ENCODE measurements at places on chromosomes 11 and 22. TPM values are rescaled to one million over a fixed set of nuclear protein-coding genes. Genes with fewer than 3 reads are reported as not detected.

GRCh38 chr11:67492801-67493547 is 10.1 kb downstream of the AIP start:
- no peaks in the 10 kb centered on the region for H3K4me1 ChIP-seq
- H3K4me3 ChIP-seq = no peak overlapping the region
- H3K36me3 ChIP-seq = no peaks in the 10 kb centered on the region
- no peaks in the 10 kb centered on the region for H3K27me3 ChIP-seq
- H3K27ac ChIP-seq = no peak overlapping the region
- DNase-seq = no peak

DNA sequence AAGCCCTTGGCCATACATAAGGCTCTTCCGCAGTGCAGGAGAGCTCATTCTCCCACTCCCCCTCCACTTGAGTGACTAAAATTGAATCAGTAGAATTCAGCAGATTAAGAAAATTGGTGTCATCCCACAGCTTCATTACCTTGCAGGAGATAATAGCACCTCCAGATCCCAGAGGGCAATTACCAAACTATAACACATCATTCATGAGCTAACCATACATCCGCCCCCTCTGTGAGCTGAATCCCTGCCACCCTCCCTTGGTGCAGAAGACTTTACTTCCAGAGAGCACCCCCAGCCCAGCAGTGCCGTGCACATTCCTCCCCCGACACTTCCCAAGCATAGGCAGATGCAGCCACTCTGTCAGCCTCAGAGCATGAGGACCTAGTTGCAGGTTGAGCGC is 496.5 kb upstream of the B3GAT1 start:
- no peaks in the 10 kb centered on the region for H3K36me3 ChIP-seq
- H3K27me3 ChIP-seq = peaks cover 4% of the 10 kb centered on the region
- no peak overlapping the region for H3K4me3 ChIP-seq
- H3K4me1 ChIP-seq = no peaks in the 10 kb centered on the region
- H3K27ac ChIP-seq = no peak overlapping the region
- DNase-seq = no peak

- H3K27ac ChIP-seq = peak overlapping the region; percentile 71
- DNase-seq = no peak
- no peaks in the 10 kb centered on the region for H3K4me1 ChIP-seq
- H3K4me3 ChIP-seq = peak overlapping the region; percentile 60
- H3K27me3 ChIP-seq = no peaks in the 10 kb centered on the region
Measured at GRCh38 chr11:2698386-2699184, 1.2 kb downstream of the KCNQ1OT1 start.

DNA sequence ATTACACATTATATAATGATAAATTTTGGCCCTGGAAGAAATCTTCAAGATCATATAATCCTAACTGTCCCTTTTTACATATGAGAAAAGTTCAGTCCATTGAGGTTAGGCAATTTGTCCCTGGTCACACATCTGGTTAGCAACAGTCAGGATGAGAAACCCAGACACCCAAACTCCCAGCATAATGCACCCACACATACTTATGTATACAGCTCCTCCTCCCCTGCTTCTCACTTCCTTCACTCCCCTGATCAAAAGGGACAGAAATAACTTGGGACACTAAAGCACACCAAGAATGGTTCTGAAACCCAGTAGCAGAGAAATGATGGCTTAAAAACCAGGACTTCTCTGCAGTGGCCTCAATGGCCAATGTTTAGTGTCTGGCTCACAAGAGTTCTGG is 11.1 kb downstream of the NUMA1 start:
- DNase-seq = no peak
- H3K4me1 ChIP-seq = peaks cover 32% of the 10 kb centered on the region
- no peak overlapping the region for H3K4me3 ChIP-seq
- H3K27ac ChIP-seq = peak overlapping the region; percentile 69
- no peaks in the 10 kb centered on the region for H3K36me3 ChIP-seq
- H3K27me3 ChIP-seq = no peaks in the 10 kb centered on the region

- peak overlapping the region; percentile 84 for H3K27ac ChIP-seq
- no peaks in the 10 kb centered on the region for H3K4me1 ChIP-seq
- H3K36me3 ChIP-seq = no peaks in the 10 kb centered on the region
- peak; percentile 87 for DNase-seq
- H3K27me3 ChIP-seq = no peaks in the 10 kb centered on the region
Measured at GRCh38 chr11:111982019-111982464, 43.2 kb upstream of the DLAT start.

DNA sequence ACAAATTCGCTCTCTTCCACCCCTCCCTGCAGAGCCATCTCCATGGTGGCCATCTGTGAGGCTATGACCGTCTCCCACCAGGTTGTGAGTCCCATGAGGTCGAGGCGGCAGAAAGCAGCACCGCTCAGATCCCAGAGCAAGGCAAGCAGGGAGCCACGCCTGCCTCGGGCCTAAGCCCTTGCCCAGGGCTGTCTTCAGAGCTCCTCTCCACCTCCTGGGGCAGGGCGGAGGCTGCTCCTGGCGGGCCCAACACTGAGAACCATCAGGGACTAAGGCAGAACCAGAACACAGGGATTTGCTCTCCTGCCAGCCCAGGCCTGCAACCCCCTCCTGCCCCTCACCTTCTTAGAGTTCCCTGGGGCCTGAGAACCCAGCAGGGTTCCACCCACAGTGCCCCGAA is 80.9 kb upstream of the WNT11 start:
- no peaks in the 10 kb centered on the region for H3K36me3 ChIP-seq
- no peak for DNase-seq
- H3K27ac ChIP-seq = no peak overlapping the region
- H3K27me3 ChIP-seq = no peaks in the 10 kb centered on the region
- H3K4me1 ChIP-seq = no peaks in the 10 kb centered on the region

DNA sequence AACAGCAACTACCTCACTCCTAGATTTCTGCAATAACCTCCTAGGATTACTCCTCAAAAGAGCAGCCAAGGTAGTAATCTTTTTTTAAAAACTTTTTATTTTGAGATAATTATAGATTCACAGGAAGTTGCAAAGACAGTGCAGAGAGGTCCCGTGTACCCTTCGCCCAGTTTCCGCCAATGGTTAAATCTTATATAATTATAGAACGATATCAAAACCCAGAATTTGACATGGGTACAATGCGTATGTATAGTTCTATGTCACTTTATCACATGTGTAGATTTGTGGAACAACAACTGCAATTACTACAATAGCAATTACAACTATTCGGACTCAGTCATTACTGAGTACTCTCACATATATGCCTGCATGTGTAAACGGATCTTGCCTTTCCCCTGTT is 94.8 kb upstream of the APOA1 start:
- H3K27me3 ChIP-seq = no peaks in the 10 kb centered on the region
- no peaks in the 10 kb centered on the region for H3K36me3 ChIP-seq
- no peak overlapping the region for H3K4me3 ChIP-seq
- H3K4me1 ChIP-seq = no peaks in the 10 kb centered on the region
- DNase-seq = no peak

DNA sequence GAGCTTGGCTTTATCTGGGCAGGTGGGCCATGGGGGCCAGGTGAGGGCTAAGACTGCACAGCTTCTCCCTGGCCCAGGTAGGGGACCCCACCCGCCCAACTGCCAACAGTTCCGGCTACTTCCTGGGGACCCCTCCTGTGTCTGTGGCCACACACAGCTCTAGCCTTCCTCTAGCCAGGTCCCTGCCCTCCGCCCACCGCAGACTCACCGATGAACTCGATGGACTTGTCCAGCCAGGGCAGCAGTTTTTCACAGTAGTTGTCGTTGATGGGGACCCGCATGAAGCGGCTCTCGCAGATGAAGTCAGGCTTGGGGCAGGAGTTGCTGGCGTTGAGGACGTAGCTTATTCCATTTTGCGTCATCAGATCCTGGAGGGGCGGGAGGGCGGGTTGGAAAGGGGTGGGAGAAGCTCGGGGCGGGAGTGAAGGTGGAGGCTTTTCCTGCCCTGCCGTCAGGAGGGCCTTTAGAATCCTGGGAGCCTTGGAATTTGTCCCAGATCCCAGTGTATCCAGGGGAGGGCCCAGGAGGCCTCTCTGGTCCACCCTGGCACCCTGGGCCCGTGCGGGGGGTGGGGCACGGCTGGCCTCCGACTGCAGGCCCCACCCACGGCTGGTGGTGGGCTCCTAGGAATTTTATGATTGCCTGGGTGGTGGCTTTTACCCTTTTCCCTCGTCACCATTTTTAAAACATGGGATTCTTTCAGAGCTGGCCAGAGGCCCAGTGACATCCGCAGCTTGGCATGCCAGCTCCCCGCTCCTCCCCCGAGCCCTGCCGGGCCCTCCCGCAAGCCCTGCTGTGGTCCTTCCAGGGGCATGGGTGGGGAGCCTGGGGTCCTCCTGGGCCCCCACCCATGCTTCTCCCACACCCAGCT is 13.9 kb downstream of the DUSP8 start:
- H3K27ac ChIP-seq = peak overlapping the region; percentile 66
- H3K27me3 ChIP-seq = no peaks in the 10 kb centered on the region
- no peak overlapping the region for H3K4me3 ChIP-seq
- H3K36me3 ChIP-seq = no peaks in the 10 kb centered on the region
- peaks cover 9% of the 10 kb centered on the region for H3K4me1 ChIP-seq

DNA sequence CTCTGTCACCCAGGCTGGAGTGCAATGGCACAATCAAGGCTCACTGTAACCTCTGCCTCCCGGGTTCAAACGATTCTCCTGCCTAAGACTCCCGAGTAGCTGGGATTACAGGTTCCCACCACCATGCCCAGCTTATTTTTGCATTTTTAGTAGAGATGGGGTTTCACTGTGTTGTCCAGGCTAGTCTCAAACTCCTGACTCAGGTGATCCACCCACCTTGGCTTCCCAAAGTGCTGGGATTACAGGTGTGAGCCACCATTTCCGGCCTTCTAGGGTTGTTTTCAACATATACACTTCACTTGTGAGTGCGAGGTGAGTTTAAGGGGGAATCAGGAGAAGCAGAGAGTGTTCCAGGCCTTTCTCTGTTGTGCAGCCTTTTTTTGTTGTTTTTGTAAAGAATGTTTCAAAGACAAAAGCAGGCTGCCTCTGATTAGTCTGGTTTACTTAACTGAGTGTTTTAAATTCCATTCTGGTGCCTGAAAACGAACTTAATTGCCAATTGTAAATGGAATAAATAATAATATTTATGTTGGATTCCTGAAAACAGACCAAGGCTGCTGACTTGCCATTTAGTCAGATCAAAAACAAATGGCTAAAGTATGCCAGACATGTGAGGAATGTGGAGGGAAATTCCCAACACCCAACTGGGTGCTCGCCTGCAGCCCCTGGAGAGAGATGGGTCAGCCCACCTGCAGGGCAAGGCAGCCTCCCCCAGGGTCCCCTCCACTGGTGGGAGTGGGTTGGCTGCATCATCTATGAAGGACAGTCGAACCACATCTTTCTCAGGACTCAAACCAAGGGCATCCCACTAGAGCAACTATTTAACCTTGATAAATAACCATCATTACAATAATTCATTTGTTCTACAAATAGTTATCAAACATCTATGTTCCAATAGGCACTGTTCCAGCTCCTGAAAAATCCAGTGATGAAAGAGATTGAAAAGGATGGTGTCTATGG is 4.6 kb upstream of the RANGAP1 start:
- DNase-seq = no peak
- H3K36me3 ChIP-seq = no peaks in the 10 kb centered on the region
- no peak overlapping the region for H3K4me3 ChIP-seq
- no peaks in the 10 kb centered on the region for H3K4me1 ChIP-seq

DNA sequence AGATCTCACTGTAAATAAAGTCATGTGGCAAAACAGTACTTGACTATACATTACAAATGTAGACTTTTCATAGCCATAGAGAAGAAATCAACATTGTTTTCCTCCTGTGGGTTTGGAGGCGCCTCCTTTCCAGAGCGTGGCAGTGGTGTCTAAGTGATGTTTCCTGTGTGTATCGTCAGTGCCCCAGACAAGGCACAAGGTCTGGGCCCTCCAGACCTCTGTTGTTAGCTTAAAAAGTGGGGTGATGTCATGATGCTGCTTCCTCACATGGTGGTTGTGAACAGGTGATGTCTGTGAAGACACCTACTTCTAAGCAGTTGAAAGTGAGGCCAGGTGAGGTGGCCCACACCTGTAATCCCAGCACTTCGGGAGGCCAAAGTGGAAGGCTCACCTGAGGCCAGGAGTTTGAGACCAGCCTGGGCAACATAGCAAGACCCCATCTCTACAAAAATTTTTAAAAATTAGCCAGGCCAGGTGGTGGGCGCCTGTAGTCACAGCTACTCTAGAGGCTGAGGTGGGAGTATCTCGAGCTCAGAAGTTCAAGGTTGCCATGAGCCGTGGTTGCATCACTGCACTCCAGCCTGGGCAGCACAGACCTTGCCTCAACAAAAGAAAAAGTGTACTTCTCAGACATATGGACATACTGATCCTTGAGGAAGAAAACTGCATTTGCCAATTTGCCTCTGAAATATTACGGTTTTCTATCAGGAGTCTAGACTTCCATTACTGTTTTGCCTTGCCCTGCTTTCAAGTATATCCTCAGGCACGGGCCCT is 15.7 kb downstream of the NUP50 start:
- no peak for DNase-seq
- H3K4me1 ChIP-seq = no peaks in the 10 kb centered on the region
- H3K27ac ChIP-seq = no peak overlapping the region
- H3K27me3 ChIP-seq = no peaks in the 10 kb centered on the region
- H3K4me3 ChIP-seq = no peak overlapping the region

DNA sequence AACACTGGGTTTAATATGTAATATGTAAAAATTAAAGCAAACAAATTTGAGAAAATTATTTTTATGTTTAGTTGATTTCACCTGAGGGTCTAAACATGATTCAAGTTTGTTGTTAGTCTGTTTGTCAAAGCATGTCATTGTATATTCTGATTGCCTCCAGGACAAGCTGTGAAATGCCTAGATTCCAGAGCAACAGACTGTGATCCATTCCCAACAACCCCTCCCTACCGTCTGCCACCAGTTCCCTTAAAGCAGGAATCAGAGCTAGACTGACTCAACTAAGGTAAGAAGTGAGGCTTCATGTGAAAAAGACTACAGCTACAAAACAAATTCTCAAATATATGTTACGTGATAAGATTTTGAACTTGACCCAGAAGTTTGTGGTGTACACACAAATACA is 304.2 kb downstream of the RAB38 start:
- H3K4me3 ChIP-seq = no peak overlapping the region
- no peaks in the 10 kb centered on the region for H3K4me1 ChIP-seq
- H3K27ac ChIP-seq = no peak overlapping the region

DNA sequence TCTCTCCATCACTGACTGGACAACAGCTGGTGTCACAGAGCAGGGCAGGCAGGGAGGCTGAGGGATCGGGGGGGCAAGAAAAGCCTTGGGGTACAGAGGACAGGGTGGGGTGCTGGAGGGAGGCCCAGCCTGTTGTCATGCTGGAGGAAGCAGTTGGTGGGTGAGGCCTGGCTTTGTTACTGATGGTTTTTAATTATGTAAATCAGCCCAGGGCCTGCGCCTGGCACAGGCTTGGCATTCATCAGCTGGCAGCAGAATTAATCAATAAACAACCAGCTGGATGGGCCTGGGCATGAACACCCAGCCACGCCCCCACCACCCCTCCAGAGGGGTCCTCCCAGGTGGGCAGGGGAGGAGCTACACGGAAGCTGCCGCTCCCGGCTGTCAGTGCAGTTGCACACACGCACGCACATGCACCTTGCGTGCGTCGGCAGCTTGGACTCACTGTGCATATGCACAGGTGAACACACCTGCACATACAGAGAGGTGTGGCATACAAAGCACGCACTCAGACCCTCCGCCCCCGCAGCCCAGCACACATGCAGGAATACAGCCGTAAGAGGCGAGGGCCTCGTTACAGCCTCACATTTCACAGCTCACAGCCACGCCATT is 21.3 kb upstream of the ELFN2 start:
- H3K27me3 ChIP-seq = peaks cover 3% of the 10 kb centered on the region
- DNase-seq = no peak
- H3K4me3 ChIP-seq = no peak overlapping the region

Gene TMEM132A
- 44.5 TPM for total RNA-seq

Gene SDHD
- 91.6 TPM for total RNA-seq

Gene PLAAT5
- total RNA-seq = not detected

Gene OR4C45
- total RNA-seq = not detected

All from prostate gland (tissue), 2 donors.